ENCODE measurements at places on chromosomes 16 and 17. TPM values are rescaled to one million over a fixed set of nuclear protein-coding genes. Genes with fewer than 3 reads are reported as not detected.

DNA sequence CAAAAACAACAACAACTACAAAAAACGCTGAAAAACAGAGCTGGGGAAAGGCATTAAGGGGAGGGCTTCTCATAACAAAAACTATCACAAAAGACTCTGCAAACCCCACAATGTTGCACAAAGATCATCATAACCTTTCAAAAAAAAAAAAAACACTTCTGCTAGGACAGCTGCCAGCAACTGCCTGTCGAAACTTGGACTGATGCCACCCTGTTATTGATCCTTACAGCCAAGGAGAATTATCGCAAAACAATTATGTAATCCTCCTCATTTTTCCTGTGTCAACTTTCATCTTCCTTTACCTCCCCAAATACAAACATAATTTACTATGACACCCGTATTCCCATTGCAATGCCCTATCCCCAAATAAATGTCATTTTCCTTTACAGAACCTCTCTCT, 9.3 kb downstream of the CCDC40 start:
- no peak for DNase-seq

GRCh38 chr16:2331931-2332267, 8.6 kb downstream of the ABCA3 start:
- DNase-seq, result no peak

The DHX40 gene
- total RNA-seq, result 113 TPM

DNA sequence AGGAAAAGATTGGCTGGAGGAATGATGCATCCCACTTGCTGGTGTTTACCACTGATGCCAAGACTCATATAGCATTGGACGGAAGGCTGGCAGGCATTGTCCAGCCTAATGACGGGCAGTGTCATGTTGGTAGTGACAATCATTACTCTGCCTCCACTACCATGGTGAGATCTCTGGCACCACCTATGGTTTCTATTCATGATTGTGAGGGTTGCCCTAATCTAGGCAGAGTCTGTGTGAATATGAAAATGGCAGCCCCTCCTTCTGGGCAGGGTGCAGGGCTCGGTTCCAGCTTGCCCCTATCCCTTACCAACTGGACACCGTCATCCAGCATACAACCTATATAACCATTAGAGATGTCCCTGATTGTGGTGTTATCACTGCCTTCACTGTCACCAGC, 33.4 kb downstream of the ITGB3 start:
- DNase-seq, result no peak

The INO80E gene
- total RNA-seq, result 4.1 TPM

All from uterus (tissue), 4 donors.